HFFc6 (cell line): ENCODE measurements at places on chromosomes 4 and X. TPM values are rescaled to one million over a fixed set of nuclear protein-coding genes. Genes with fewer than 3 reads are reported as not detected.
A peak's percentile ranks its signal among the peaks of the same experiment; 100 is the strongest.

- no peak for DNase-seq
Observed at GRCh38 chrX:54043541-54044125, 640 bp downstream of the PHF8 start.

DNA sequence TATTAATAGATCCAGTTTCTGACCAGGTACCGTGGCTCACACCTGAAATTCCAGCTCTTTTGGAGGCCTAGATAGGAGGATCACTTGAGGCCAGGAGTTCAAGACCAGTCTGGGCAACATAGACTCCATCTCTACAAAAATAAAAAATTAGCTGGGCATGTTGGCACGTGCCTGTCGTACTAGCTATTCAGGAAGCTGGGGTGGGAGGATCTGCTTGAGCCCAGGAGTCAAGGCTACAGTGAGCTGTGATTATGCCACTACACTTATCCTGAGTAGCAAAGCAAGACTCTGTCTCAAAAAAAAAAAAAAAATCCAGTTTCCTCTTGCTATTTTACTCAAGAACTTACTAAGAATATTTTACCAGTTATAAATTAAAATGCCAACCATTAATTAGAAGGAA, 91.7 kb downstream of the SLC10A6 start:
- no peak for DNase-seq

DNA sequence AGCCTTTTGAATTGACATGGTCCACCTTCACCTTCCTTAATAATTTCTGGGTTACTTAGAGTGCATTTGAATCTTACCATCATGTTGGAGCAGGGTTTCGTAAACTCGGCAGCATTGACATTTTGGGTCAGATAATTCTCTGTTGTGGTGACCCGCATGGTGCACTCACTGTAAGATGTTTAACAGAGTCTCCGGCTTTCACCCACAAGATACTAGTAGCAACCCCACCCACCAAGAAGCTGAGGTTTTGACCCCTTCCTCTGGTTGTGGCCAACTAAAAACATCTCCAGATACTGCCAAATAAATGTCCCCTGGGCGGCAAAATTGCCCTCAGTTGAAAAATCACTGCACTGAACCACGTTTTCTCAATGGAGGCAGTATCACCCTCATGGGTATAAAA, 62.7 kb downstream of the CHST7 start:
- DNase-seq = no peak

GRCh38 chrX:67734111-67734753, 190.4 kb downstream of the AR start:
- DNase-seq = no peak

- peak; percentile 15 for DNase-seq
Observed at GRCh38 chrX:44876086-44876485, 3.1 kb downstream of the KDM6A start.

DNA sequence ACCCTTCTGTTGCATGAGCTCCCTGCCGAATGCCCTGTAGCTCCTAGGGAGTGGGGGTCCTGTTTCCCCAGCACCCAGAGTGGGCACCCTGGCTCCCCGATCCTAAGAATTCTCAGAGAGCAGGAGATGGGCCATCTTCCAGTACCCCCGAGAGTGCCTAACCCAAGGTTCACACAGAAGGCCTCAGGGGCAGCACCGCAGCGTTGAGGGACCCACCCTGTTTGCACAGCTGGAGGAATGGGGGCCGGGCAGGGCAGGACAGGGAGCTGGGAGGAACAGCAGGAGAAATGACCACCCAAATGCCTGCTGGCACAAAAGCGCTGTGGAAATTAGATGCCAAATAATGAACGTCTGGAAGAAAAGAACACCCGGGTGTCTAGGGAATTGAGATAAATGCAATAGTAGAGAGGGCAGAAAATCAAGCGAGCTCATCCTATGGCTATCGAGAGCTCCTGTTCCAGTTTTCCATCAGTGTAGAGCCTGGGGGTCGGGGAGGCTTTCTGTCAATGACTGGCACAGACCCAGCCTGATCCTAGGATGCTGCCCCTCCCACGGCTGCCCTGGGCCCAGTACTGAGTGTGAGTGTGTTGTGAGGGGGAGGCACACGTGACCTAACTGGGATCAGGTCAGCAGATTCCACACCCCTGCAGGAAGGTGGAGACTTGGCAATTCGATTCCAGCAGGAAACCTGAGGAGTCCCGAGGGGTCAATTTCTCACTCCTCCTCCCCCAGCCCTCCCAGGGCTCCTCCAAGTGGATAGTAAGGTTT, 25.7 kb downstream of the SEPTIN6 start:
- DNase-seq = no peak

GRCh38 chr4:48058617-48059530, 42.3 kb downstream of the NIPAL1 start:
- DNase-seq = no peak

DNA sequence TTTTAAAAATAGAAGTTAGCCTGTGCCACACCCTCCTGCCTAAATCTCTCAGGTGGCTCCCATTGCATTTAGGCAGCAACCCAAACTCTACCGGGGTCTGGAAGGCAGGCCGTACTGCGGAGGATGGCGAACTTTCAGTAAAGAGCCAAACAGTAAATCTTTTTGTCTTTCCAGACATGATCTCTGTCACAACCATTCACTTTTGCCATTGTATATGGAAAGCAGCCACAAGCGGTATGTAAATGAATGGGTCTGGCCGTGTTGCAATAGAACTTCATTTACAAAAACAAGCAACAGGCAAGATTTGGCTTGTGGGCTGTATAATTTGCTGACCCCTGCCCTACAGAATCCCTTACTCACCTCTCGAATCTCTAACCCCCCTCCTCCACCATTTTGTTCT, 3.3 kb downstream of the RADX start:
- DNase-seq = no peak

GRCh38 chr4:17188125-17188524, 289.7 kb upstream of the LDB2 start:
- DNase-seq = no peak

GRCh38 chr4:53676402-53676871, 85.2 kb upstream of the LNX1 start:
- DNase-seq = no peak

DNA sequence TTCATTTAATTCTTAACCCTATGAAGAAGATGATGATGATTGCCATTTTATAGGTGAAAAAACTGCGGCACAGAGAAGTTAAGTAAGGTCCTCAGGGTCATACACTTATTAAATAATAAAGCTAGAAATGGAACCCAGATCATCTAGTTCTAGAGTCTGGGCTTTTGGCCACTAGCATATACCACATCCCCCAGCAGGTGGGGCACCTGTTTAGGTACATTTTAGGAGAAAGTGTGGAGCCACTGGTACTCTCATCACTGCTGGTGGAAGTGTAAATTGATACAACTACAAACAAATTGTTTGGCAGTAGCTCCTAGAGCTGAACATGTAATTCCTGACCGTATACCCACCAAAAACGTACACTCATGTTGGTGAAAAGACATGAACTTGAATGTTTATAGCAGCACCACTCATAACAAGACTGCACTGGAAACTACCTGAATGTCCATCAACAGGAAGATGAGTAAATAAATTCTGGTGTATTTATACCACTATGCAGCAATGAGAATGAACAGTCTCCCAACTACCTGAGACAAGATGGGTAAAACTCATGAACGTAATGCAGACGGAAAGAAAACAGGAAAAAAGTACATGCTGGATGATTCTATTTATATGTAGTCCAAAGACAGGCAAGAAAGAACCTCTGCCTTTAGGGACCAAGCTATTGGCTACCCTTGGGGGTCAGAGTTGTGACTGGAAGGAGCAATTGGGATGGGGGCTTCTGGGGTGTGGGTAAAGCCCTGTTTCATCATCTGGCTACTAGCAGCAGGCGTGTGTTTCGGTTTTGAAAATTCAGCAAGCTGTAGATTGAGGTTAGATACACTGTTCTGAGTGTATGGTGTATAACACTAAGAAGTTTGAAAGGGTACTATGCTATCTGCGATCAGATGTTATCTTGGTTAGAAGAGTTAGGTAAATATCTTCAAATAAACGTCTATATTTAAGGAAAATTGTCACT, 72.3 kb upstream of the ADGRG2 start:
- no peak for DNase-seq

DNA sequence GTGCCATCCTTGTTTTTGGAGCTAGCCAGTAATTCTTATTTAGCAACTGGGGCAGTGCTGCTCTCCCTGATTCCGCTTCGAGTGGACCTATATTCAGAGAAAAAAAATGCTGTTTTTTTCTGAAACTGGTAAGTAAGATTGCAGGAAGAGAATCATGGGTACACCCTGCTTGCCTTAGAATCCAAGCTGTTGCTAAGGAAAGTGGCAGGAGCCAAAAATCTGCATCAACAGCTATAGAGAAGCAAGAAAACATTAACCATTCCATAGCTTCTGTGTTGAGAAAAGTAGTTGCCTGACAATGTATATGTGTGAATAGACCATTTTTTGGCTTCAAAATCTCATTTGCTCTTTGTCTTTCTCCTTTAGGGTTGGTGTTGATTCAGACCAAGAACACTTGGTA, 44.5 kb downstream of the SLC9A6 start:
- no peak for DNase-seq

DNA sequence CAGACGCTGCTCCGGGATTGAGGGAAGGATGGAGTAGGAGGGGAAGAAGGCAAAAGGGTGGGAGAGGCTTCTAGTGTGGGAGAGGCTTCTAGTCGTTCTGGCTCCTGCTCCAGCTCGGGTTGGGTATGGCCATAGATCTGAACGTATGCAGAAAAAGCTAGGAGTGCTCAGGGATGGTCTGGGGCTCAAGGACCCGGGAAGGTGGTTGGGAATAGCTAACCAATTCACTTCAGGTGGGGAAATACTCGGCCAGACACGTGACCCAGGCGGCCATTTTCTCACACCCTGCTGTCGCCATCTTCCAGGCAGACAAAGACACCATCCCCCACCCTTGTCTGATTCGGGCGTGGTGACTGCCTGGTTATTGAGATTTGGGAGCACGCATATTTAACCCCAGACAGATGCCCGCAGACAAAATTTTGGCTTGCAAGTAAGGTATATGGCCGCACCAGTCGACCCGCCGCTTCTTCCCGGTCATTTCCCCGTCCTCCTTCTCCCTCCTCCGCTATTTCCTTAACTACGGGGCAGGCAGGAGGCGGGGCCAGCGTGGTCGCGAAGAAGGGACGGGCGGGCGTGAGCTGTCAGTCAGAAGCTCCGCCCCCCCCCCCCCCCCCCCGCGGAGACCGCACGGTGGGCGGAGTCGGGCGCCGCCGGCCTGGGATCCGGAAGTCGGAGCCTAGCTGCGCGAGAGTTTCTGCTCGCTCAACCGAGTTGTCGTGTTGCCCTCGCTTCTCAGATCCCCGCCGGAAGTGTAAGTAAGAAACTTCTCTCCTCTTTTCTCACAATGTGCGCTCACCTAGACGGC, at the start of gene GNL3L:
GNL3L (plus strand) TSS at position 668 of the 805 bp plus-strand sequence. CDS start 2,348 bp downstream, outside the sequence.
- DNase-seq = peak; percentile 72

DNA sequence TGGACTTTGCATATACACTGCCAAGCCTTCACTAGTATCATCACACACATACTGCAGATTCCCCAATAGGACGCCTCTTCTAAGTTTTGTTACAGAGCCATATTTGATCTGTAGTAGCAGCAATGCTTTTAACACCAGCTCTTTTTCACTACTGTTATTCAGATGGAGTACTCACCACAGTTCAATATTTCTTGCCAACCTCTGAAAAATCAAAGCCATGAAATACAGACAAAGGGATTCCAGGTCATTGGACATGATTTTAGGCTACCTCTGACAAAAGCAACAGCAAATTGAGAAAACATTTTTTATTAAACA, 390.7 kb upstream of the ADGRL3 start:
- no peak for DNase-seq

- no peak for DNase-seq
Observed at GRCh38 chr4:148730766-148731165, 288.6 kb upstream of the NR3C2 start.

DNA sequence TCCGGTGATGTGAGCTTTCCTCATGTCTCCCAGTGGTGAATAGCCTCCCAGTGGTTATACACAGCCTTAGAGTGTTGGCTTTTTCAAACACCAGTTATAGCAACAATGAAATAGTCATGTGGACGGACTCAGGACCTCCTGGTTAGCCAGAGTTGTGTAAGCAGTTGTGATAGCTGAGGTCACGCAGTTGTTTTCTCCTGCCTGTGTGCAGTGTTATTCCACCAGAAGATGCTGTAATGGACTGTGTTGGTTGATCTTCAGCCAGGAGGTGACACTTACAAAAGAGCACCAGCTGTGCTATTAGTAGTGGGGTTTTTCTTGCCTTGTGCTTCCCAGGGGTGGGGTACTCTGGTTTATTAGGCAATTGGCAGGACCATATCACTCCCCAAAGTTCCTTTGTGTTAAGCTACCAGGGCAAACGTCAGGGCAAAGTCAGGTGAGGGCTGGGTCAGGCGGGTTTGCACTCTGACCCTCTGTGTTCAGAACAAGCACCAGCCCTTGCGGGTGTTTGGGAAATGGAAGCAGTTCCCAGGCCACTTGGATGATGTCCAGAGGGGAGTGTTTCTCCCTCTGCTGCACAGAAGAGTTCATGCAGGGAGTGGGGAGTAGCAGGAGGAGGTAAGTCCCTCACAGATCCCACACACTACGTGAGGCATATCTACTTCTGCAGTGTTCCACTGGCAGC, 252.6 kb downstream of the TMEM47 start:
- DNase-seq = no peak

DNA sequence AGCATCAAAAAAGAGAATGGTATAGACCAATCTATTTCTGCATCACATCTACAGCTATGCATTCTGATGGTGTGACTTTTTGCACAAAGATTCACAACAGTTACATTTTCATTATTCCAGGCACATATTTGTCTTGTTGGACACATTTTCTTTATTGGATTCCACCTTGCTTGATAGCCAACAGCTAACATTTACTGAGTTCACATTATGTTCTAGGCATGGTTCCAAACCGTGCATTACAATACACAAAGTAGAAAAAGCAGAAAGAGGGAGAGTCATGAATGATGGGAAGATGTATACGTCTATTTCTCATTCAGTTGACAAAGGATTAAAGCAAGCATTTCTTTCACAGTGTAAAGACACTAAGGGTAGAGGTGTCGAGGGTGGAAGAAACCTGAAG, 22.9 kb upstream of the CLGN start:
- DNase-seq = no peak

GRCh38 chr4:81179326-81179725, 35.7 kb downstream of the PRKG2 start:
- no peak for DNase-seq

DNA sequence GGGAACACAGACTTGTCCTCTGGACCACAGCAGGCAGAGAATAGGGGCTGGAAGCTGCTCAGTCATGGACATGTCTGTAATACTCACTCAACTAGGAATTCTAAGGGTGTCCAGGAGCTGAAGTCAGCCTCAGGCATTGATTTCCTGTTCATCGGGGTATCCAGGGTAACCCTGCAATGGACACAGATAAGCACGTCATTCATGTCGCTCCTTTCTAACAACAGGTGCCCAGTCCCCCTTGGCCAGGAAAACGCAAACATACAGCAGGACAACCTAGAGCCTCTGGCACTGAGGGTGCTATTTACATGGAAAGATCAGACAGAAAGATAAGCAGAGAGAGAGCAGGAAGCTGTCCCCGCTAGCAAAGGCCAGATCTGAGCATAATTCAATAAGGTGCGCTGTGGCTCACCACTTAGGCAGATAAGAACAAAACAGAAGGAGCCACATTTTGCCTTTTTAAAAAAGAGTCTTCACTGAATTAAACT, 21.3 kb downstream of the QDPR start:
- no peak for DNase-seq

- DNase-seq = peak; percentile 83
Observed at GRCh38 chr4:8428288-8429097, 12.0 kb downstream of the ACOX3 start.

UGT2B11 gene
- not detected in 3 replicates for total RNA-seq

CPE gene
- total RNA-seq = not detected in 3 replicates

FAM184B gene
- total RNA-seq = 0.02 to 0.05 TPM (median 0.03 TPM) in 3 replicates

CCDC110 gene
- total RNA-seq = not detected in 3 replicates

CABS1 gene
- total RNA-seq = not detected in 3 replicates

SOX3 gene
- not detected in 3 replicates for total RNA-seq

TCEAL7 gene
- total RNA-seq = 16.2 to 17.1 TPM (median 16.5 TPM) in 3 replicates

SPANXA2 gene
- total RNA-seq = 0.37 to 162 TPM (median 0.99 TPM) in 3 replicates

PF4V1 gene
- not detected in 3 replicates for total RNA-seq
